Gastrocnemius medialis (tissue), 4 donors: ENCODE measurements at places on chromosomes 12 and 14. TPM values are rescaled to one million over a fixed set of nuclear protein-coding genes. Genes with fewer than 3 reads are reported as not detected.

- H3K4me3 ChIP-seq = peak overlapping the region; percentile 90
- H3K27ac ChIP-seq = peak overlapping the region; percentile 96
- peak; percentile 41 for DNase-seq
- no peaks in the 10 kb centered on the region for H3K36me3 ChIP-seq
- H3K4me1 ChIP-seq = peaks cover 51% of the 10 kb centered on the region
These were observed 1.1 kb downstream of the GPHN start for GRCh38 chr14:66508846-66509621.

GRCh38 chr12:94817695-94818075, 167.3 kb upstream of the TMCC3 start:
- no peaks in the 10 kb centered on the region for H3K36me3 ChIP-seq
- H3K27me3 ChIP-seq = no peaks in the 10 kb centered on the region
- H3K4me3 ChIP-seq = no peak overlapping the region
- H3K4me1 ChIP-seq = no peaks in the 10 kb centered on the region
- no peak overlapping the region for H3K27ac ChIP-seq

GRCh38 chr12:90274407-90274806, 565.8 kb upstream of the ATP2B1 start:
- H3K27ac ChIP-seq = no peak overlapping the region
- no peaks in the 10 kb centered on the region for H3K36me3 ChIP-seq
- no peaks in the 10 kb centered on the region for H3K27me3 ChIP-seq
- no peak overlapping the region for H3K4me3 ChIP-seq

GRCh38 chr14:68337279-68337678, 455.6 kb downstream of the ZFP36L1 start:
- no peaks in the 10 kb centered on the region for H3K27me3 ChIP-seq
- no peak overlapping the region for H3K27ac ChIP-seq
- no peaks in the 10 kb centered on the region for H3K36me3 ChIP-seq
- no peak for DNase-seq
- H3K4me3 ChIP-seq = no peak overlapping the region
- H3K4me1 ChIP-seq = no peaks in the 10 kb centered on the region

- peak overlapping the region; percentile 66 for H3K4me3 ChIP-seq
- no peaks in the 10 kb centered on the region for H3K36me3 ChIP-seq
- no peaks in the 10 kb centered on the region for H3K27me3 ChIP-seq
- peaks cover 25% of the 10 kb centered on the region for H3K4me1 ChIP-seq
- no peak for DNase-seq
These were observed 431 bp downstream of the HIP1R start for GRCh38 chr12:122835750-122836026.

DNA sequence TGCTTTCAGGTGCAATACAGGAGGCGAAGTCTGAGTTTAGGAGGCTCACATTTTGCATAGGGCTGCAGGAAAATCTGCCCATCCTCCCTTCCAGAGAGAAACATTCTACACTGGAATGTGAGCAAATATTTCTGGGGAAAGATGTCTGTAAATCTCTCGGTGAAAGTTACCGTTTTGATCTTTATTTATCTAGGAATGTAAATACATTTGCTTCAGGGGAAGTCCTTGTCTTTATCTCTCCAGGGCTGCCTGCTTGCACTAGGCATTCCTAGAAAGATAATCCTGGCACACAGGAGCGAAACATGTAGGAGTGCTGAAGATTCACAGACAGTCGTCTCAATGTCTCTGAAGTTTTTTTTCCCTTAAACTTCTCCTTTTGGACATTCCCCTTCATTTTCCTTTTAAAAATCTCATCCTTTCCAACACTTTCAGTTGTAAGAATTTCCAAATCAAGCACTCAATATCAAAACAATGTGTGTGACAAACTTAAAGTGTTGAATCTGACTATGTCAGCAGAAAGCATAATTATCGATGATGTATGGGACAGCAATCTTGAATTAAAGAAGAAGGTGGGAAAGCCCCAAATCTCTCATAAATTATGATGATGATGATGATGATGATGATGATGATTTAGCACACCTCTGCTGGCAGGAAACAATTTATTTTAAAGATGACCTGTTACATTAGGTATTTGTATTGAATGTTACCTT, 113.4 kb upstream of the RESF1 start:
- no peaks in the 10 kb centered on the region for H3K4me1 ChIP-seq
- no peak overlapping the region for H3K4me3 ChIP-seq
- no peaks in the 10 kb centered on the region for H3K27me3 ChIP-seq
- H3K36me3 ChIP-seq = no peaks in the 10 kb centered on the region
- no peak overlapping the region for H3K27ac ChIP-seq

DNA sequence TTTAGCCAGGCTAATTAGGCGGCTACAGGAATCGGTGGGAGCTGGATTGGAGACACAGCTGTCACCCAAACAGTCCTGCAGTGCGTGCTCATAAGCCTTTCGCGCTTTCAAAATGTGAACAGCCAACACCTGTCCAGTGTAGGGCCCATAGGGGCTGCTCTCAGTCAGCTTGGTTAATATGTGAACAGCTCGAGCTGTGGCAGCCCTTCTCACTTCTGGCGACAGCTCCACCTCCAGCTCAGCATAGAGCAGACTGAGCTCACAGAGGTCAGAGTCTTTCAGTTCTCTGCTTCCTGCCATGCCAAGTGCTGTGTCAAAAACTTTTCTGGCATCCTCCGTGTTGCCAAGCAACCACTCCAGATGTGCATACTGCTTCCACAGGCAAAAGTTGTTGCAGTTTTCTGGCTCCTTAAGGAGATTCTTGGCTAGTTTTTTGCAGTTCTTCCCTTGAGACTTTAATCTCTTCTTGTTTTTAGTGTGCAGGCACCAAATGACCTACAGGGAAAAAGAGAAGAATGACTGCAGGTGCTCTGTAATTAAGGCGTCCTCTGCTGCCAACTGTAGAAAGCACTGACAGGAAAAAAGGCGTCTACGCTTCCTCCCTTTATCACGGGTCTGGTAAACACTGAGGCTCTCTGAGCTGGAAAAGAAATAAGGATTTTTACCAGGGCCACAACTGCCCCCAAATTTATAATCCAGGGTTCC, 32.5 kb downstream of the PSMC1 start:
- no peaks in the 10 kb centered on the region for H3K36me3 ChIP-seq
- DNase-seq = no peak
- no peak overlapping the region for H3K27ac ChIP-seq
- H3K27me3 ChIP-seq = no peaks in the 10 kb centered on the region
- no peak overlapping the region for H3K4me3 ChIP-seq
- H3K4me1 ChIP-seq = no peaks in the 10 kb centered on the region

DNA sequence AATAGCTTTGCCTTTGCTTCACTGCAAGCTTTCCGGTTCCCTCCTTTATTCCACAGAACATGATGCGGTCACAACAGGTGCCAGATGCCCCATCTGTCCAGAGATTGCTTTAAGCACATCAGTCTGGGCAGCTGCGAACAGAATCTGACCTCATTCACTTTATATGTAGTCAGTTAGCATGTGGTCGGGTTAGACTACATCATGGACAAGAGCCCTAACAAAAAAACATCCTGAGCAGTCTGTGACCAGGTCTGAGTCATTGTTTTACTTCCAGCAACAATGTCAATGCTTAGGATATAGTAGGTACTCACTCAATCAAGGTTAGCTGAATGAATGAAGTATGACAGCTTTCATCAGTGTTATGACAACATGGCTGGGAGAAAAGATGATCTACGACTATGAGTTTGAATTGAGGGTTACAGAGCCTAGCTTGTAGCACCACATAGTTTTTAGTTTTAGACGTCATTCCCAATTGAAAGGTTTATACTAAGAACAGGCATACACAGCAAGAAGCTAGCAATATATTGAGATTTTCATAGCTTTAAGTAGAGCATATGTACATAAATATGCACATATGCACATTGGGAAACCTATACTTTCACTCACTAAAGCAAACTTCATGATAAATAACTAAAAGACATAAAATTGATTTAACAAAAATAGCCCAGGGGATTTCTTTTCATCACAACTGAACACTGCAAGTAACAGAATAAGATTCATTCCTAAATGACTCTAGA, 64.2 kb upstream of the TMCC3 start:
- no peaks in the 10 kb centered on the region for H3K27me3 ChIP-seq
- peak; percentile 87 for DNase-seq
- peaks cover 27% of the 10 kb centered on the region for H3K4me1 ChIP-seq
- H3K36me3 ChIP-seq = no peaks in the 10 kb centered on the region

GRCh38 chr12:24948757-24949722, at the start of gene BCAT1:
BCAT1 (minus strand) TSS chr12:24949101; CDS start chr12:24948932, 169 bp downstream.
- no peaks in the 10 kb centered on the region for H3K36me3 ChIP-seq
- no peaks in the 10 kb centered on the region for H3K4me1 ChIP-seq
- peak; percentile 41 for DNase-seq

GRCh38 chr12:121112496-121112895, 20.2 kb upstream of the P2RX7 start:
- H3K4me1 ChIP-seq = no peaks in the 10 kb centered on the region
- no peak overlapping the region for H3K27ac ChIP-seq
- no peaks in the 10 kb centered on the region for H3K27me3 ChIP-seq
- no peak for DNase-seq
- H3K4me3 ChIP-seq = no peak overlapping the region

- H3K36me3 ChIP-seq = no peaks in the 10 kb centered on the region
- H3K4me3 ChIP-seq = no peak overlapping the region
- no peak overlapping the region for H3K27ac ChIP-seq
- no peaks in the 10 kb centered on the region for H3K27me3 ChIP-seq
- no peak for DNase-seq
These were observed 134.9 kb upstream of the SRRM4 start for GRCh38 chr12:118846416-118846815.

GRCh38 chr12:66367015-66367667, 64.8 kb downstream of the HELB start:
- DNase-seq = no peak
- H3K36me3 ChIP-seq = no peaks in the 10 kb centered on the region
- no peak overlapping the region for H3K4me3 ChIP-seq
- H3K27ac ChIP-seq = no peak overlapping the region
- no peaks in the 10 kb centered on the region for H3K4me1 ChIP-seq
- no peaks in the 10 kb centered on the region for H3K27me3 ChIP-seq

DNA sequence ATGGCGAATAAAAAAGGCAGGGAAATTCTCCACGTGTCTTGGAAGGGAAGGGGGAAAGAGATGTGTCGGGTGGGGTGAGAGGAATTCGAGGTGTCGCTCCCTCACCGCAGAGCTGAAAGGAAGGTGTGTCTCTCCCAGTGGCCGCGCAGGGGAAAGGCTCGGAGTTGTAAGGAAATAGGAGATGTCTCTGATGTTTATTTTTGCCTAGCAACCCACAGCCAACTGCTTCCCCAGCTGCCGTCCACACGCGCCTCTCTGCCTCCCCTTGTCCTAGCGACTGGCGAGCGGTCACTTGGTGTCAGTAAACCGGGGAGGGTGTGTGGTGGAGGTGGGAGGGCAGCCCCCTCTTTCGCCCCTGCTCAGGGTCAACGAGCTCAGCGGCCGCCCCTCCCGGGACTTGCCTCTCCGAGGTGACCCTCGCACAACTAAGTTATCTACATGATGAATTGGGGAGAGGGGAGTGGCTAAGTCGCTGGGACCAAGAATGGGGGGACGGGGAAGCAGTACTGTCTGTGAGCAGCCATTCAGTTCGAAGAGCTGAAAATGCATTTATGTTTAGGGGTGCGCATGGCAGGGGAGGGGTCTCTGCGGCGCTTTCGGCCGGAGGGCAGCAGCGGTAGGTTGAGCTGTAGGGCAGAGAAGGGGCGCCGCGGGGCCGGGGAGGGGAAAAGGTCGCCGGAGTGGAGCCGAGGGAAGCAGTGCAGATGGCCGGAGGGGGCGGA, 585 bp upstream of the DYRK2 start:
- H3K27me3 ChIP-seq = no peaks in the 10 kb centered on the region
- peak overlapping the region; percentile 100 for H3K27ac ChIP-seq
- peak; percentile 92 for DNase-seq
- no peaks in the 10 kb centered on the region for H3K36me3 ChIP-seq
- H3K4me1 ChIP-seq = peaks cover 35% of the 10 kb centered on the region

DNA sequence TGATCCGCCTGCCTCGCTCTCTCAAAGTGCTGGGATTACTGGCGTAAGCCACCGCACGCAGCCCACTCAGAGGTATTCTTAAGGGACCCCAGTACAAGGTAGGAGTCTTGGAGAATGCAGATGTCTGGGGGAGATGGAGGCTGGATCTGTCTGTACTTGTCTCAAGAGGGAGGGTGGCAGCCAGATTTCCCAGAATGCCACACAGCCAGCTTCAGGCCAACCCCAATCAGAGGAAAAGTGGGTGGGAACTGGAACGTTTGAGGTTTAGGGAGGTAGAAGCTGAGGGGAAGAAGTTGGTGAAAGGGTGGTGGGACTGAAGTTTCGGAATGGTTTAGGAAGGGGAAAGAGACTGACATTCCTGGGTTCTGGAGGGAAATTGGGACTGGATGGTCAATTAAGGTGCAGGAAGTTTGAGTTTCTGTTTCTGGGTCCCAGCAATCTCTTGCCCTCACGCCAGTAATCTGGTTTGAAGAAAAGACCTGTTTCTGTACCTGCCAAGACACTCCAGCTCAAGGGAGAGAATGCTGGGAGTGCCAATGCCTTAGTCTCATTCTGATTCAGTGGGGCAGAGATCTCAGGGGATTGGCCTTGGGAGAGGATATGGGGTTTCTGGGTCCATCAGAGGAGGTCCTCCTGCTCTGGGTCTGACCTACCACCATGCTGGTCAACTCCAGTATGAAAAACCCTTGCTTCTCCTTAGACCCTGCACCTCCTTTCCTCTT, 8.1 kb upstream of the ZNF385A start:
- no peak for DNase-seq
- H3K27ac ChIP-seq = no peak overlapping the region
- no peaks in the 10 kb centered on the region for H3K36me3 ChIP-seq
- H3K4me1 ChIP-seq = peaks cover 5% of the 10 kb centered on the region
- H3K27me3 ChIP-seq = no peaks in the 10 kb centered on the region

DNA sequence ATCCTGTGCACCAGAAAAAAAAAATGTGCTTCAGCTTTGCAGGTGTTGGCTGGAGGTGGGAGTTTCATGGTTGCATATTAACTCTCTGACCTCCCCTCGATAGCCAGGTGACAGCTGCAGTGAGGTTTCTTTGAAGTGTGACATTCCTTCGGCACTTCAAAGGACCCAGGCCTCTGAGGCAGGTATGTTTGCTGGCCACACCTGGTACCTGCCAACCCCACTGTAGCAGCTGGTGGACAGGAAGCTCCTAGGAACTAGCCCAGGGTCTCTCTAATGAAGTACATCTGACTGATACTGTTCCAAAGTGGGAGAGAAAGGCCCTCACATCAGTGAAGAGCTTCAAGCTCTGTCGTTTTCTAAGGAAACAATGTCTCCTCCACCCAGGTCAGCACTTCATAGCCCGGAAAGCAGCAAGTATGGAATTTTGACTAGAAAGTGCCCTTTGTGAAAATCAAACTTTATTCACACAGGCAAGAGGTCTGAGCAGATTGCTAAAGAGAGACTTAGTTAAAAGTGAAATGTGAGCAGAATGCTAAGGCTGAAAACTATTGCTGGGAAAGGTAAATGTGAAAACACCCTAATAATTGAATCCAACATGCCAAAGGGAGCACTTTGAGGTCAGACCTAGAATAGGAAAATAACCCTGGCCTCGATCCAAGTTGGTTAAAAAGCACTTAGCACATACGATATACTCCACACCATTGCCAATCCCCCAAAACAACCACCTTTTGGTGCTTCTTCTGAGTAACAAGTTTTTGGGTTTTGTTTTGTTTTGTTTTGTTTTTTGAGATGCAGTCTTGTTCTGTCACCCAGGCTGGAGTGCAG, 71.3 kb downstream of the PHLDA1 start:
- H3K27me3 ChIP-seq = no peaks in the 10 kb centered on the region
- no peak overlapping the region for H3K4me3 ChIP-seq
- H3K27ac ChIP-seq = no peak overlapping the region
- DNase-seq = no peak
- H3K4me1 ChIP-seq = no peaks in the 10 kb centered on the region

- peaks cover 22% of the 10 kb centered on the region for H3K4me1 ChIP-seq
- H3K27ac ChIP-seq = peak overlapping the region; percentile 94
- DNase-seq = peak; percentile 31
- H3K4me3 ChIP-seq = peak overlapping the region; percentile 87
- H3K27me3 ChIP-seq = no peaks in the 10 kb centered on the region
These were observed 42.1 kb downstream of the KDM2B start for GRCh38 chr12:121538699-121539061.

Gene TPH2
- not detected for total RNA-seq

Gene TOGARAM1
- 8.4 TPM for total RNA-seq

Gene ALG10B
- 3.7 TPM for total RNA-seq

Gene ACOT4
- 0.40 TPM for total RNA-seq

Gene MYF5
- 9.3 TPM for total RNA-seq
